ENCODE measurements at places on chromosomes 1 and 21. TPM values are rescaled to one million over a fixed set of nuclear protein-coding genes. Genes with fewer than 3 reads are reported as not detected.

DNA sequence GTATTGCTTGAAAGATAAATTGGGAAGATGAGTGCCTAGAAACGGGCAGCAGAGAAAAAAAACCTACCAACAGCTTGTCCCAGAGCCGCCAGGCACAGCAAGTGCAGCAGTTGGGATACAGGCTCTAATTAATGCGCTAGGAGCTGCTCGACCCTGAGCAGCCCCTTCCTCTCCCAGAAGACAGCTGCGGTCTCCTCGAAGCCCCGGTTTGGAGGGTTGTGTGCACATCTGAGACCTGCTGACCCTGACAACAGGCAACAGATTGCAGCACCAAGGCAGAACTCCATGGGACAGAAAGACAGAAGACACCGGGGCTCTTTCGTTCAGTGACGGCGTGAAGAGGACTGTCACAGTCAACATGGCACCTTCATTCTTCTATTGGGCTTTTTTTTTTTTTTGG, 101.4 kb downstream of the TSEN15 start:
- no peak for DNase-seq

GRCh38 chr1:156801409-156802121, 15.1 kb downstream of the SH2D2A start:
- no peak for DNase-seq

DNA sequence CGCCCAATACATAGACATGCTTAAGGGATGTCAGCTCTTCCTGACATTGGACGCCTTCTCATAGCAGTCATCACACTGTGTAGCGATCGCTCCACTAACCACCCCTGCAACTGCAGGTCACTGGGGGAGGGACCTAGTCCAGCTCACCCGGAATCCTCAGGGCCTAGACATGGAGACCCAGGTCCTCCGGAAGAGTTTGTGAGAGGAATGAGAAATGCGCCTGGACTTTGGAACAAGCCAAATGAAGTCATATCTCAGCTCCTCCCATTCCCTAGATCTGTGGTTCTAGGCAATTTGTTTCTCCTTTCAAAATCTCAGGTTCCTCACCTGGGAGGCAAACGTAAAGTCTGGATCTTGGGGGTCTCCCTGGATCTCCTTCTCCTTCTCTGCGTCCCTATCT, 253.3 kb downstream of the KAZN start:
- peak; percentile 19 for DNase-seq

- no peak for DNase-seq
These were observed 38.6 kb upstream of the POFUT2 start for GRCh38 chr21:45326169-45326851.

DNA sequence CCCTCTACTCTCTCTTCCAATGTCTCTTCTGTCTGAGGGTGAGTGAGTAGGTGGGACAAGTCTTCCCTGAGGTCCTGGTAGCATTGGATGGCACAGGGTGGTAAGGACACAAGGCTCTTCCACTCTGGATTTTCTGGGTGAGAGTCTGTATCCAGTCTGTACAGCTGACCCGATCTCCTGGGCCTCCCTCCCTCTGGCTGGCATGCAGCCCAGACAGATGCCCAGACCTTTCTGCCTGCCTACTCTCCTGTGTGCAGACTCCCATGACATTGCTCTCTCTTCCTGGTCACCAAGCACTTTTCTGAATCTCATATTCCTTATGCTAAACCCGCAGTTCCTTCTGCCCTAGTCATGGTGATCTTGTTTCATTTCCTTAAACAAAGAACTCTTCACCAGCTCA, 100.3 kb downstream of the GRIK3 start:
- DNase-seq: no peak

GRCh38 chr1:64080941-64081562, 122.4 kb upstream of the UBE2U start:
- no peak for DNase-seq

DNA sequence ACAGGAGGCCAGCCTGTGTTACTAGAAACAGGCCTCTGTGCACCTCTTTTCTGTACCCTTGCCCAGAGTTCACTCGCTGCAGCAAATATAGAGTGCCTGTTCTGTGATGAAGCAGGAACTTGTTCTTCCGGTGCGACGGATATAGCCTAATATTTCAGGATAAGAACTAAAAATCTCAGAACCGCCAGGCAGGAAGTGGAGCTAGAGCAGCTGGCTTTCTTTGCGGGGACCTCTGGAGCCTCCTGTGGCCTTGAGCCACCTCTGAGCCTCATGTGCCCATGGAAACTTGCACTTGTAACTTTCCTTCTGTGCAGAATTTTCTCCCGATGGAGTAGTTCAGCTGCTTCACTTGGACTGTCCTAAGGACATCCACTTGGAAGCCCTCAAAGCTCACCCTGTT, 44.5 kb upstream of the VAMP3 start:
- no peak for DNase-seq

DNA sequence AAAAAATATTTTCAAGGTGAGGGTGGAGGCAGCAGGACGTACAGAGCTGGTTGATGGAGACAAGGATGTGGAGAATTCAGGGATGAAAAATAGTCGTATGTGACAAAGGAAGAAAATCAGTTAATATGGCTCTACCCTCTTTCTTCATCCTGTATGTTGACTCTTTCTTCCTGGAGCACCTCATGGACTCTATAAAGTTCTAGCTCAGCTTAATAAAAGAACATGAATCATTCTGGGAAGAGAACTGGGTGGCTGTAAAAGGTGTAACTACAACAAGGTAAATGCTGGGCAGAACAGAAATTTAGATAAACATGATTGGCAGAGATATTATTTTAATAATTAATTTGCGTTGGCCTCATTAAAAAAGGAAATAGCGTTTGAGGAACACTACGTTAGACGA, 241.8 kb upstream of the MAP1LC3C start:
- DNase-seq: no peak

GRCh38 chr1:98692482-98692881, 31.0 kb downstream of the SNX7 start:
- no peak for DNase-seq

GRCh38 chr1:109191891-109192290, 21.8 kb upstream of the SARS1 start:
- no peak for DNase-seq

GRCh38 chr1:9916452-9916851, 6.4 kb upstream of the CTNNBIP1 start:
- no peak for DNase-seq

DNA sequence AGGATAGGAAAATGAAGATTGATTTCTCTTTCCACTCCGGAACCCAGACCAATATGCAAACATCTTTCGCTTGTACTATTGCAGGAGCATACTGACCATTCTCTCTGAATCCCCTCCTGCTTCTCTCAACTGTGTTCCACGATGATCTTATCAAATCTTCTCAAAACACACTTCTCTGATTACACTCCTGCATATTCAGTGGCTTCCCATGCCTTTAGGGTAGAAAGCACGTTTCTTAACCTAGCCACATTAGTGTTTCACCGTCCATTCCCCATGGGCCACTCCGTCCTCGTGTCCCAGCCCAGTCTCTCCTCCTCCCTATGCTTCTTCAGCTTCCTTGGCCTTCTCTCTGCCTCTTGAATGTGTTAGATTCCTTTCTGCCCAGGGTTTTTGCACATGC, 198.5 kb downstream of the ZP4 start:
- DNase-seq: no peak

DNA sequence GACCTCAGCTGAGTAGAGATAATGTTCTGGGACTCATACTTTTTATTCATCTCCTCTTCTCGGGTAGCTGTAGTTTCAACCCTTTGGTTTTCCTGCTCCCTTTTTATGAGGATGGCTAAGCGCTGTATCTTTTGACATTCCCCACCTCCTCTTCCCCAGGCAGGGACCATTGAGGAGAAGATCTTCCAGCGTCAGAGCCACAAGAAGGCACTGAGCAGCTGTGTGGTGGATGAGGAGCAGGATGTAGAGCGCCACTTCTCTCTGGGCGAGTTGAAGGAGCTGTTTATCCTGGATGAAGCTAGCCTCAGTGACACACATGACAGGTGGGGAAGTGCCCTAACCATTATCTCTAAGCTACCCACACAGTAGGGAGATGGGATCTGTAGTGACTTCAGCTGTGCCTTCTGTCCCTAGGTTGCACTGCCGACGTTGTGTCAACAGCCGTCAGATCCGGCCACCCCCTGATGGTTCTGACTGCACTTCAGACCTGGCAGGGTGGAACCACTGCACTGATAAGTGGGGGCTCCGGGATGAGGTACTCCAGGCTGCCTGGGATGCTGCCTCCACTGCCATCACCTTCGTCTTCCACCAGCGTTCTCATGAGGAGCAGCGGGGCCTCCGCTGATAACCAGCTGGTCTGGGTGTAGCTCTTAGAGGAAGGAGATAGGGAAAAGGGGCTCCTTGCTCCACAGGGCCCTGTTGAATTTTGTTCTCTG, 25.6 kb downstream of the LRRC41 start:
- DNase-seq: no peak

DNA sequence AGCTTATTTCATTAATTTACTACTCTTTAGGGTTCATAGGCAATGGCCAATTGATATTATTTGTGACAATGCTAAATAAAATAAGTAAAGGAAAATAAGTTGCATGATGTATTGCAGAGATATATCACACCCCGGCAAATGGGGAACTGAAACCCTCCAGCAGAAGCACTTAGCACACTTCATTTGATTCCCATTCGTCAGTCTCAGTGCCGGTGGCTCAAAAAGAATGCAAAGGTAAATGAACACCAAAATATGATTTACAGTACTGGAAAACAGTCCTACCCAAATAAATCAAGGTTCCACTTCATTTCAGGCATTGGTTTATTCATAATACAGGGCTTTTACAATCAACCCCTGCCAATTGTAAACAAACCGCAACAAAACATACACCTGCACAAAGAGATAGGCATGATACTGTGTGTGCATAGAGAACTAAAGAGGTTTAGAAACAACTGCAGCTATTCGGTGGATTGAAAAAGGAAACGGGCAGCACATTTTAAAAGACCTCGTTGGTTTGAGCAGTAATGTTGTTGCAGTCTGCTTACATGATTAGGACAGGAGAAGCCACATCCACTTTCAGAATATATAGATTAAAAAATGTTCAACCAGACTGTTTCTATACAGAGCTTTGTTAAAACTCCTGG, 1019.2 kb downstream of the TTLL7 start:
- DNase-seq: no peak

GRCh38 chr1:3539707-3540425, 71.4 kb downstream of the MEGF6 start:
- no peak for DNase-seq

DNA sequence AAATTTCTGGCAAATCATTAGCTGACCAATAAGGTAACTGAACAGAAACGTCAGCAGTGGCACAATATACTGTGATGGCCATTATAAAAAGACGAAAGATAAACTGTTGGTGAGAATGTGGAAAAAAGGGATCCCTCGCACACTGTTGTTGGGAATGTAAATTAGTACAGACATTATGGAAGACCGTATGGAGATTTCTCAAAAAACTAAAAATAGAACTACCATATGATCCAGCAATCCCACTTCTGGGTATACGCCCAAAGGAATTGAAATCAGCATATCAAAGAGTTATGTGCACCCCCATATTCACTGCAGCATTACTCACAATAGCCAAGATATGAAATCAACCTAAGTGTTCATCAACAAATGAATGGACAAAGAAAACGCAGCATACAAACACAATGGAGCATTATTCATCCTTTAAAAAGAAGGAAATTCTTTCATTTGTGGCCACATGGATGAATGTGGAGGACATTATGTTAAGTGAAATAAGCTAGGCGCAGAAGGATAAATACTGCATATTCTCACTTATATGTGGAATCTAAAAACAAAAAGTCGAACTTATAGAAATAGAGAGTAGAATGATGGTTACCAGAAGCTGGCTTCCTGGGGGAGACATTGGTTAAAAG, 257.7 kb downstream of the RHOU start:
- DNase-seq: no peak

DNA sequence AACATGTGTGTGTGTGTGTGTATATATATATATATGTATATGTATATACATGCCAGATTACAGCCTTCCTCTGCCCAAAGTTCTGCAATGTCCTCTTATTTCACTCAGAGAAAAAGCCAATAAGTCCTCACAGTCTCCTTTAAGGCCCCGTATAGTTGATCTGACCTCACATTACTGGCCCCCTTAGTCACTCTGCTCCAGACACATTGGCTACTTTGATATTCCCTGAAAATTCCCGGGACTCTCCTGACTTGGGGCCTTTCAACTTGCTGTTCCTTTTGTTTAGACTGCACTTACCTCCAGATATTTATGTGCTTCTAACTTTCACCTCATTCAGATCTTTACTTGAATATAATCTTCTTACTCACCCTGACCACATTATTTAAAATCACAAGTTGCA, 4.2 kb upstream of the BSDC1 start:
- DNase-seq: no peak

DNA sequence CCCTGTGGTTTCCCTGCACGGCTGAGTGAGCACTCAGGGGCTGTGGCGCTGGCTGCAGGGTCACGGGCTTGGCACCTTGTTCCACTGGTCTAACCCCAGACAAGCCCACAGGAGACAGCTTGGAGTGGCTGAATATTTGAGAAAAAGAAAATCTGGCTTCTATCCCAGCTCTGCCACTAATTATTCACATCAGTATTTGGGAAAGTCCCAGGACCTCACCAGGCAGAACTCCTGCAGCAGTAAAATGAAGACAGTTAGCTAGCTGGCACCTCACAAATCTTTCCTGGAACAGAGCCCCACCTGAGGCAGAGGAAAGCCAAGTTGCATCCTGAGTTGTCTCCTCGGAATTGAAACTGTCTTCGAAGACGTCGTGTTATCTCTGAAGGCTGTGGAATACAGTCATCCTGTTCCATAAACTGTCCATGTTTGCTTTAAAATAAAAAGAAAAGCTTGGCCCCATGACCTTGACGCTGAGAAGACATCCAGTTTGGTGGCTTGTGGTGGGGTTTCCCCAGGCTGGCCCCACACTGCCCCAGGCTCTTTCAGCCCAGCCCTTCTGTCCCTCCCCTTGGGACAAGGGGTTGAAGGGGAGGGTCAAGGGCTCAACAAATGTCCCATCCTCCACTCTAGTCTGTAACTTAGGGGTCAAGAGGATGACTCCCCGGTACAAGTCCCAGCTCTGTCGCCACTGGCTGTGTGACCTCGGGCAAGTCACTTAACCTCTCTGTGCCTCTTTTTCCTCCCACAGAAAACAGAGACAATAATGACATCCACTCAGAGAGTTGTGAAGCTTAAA, 93.8 kb upstream of the TMPRSS2 start:
- DNase-seq: no peak

DNA sequence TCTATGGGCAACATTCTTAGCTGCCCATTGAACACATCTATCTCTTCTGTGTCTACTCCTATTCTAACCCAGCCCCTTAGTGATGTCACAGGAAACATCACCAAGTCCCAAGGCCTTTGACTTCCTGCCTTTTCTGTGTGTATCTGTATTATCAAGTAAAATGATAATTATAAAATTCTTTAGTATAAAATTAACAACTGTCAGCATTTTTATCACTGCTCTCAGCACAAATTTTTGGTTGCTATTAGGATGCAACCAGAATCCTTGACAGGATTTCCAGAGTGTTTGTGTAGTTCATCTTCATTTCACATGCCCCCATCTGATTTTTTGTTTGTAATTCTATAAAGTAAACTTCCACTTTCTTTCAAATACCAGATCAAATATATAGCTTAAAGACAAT, 33.8 kb downstream of the OR10Z1 start:
- no peak for DNase-seq

The NTMT2 gene
- not detected for total RNA-seq

The CD2 gene
- not detected for total RNA-seq

The TMPRSS3 gene
- total RNA-seq: 2.0 TPM

The CADM3 gene
- not detected for total RNA-seq

The KCNA2 gene
- not detected for total RNA-seq

The OR10R2 gene
- total RNA-seq: not detected

The RNU1-2 gene
- total RNA-seq: under 0.01 TPM

The PLD5 gene
- total RNA-seq: 3.7 TPM
